Naive thymus-derived CD8-positive, alpha-beta T cell (primary cell): ENCODE measurements at places on chromosomes 7 and 10. TPM values are rescaled to one million over a fixed set of nuclear protein-coding genes. Genes with fewer than 3 reads are reported as not detected.
A peak's percentile ranks its signal among the peaks of the same experiment; 100 is the strongest.

- no peak overlapping the region for H3K4me3 ChIP-seq
- no peaks in the 10 kb centered on the region for H3K4me1 ChIP-seq
- H3K36me3 ChIP-seq, result peaks cover 17% of the 10 kb centered on the region
- peaks cover 4% of the 10 kb centered on the region for H3K27me3 ChIP-seq
These were observed 23.6 kb downstream of the C7orf57 start for GRCh38 chr7:48058990-48059389.

- H3K36me3 ChIP-seq, result peaks cover 4% of the 10 kb centered on the region
- H3K27ac ChIP-seq, result no peak within 1 kb of the TSS
- DNase-seq, result no peak
- peaks cover 23% of the 10 kb centered on the region for H3K4me1 ChIP-seq
These were observed at the start of gene GRID1 for GRCh38 chr10:86366033-86366901. TSS of gene GRID1 (minus strand) at chr10:86366795.

- DNase-seq, result no peak
- no peaks in the 10 kb centered on the region for H3K4me1 ChIP-seq
- no peak overlapping the region for H3K4me3 ChIP-seq
- H3K36me3 ChIP-seq, result no peaks in the 10 kb centered on the region
These were observed 148.2 kb upstream of the WNT16 start for GRCh38 chr7:121180436-121181063.

- peak overlapping the region; percentile 72 for H3K4me3 ChIP-seq
- H3K27me3 ChIP-seq, result no peaks in the 10 kb centered on the region
- H3K36me3 ChIP-seq, result no peaks in the 10 kb centered on the region
- H3K27ac ChIP-seq, result peak overlapping the region; percentile 81
- DNase-seq, result no peak
- no peaks in the 10 kb centered on the region for H3K4me1 ChIP-seq
These were observed 9.3 kb upstream of the PRSS1 start for GRCh38 chr7:142739923-142740492.

The OR2A5 gene
- not detected for total RNA-seq

The BEND7 gene
- total RNA-seq, result not detected

The YAE1 gene
- 33.7 TPM for total RNA-seq
